Glutamatergic neuron (in vitro differentiated cells): ENCODE measurements at places on chromosomes 12 and 14. TPM values are rescaled to one million over a fixed set of nuclear protein-coding genes. Genes with fewer than 3 reads are reported as not detected.

DNA sequence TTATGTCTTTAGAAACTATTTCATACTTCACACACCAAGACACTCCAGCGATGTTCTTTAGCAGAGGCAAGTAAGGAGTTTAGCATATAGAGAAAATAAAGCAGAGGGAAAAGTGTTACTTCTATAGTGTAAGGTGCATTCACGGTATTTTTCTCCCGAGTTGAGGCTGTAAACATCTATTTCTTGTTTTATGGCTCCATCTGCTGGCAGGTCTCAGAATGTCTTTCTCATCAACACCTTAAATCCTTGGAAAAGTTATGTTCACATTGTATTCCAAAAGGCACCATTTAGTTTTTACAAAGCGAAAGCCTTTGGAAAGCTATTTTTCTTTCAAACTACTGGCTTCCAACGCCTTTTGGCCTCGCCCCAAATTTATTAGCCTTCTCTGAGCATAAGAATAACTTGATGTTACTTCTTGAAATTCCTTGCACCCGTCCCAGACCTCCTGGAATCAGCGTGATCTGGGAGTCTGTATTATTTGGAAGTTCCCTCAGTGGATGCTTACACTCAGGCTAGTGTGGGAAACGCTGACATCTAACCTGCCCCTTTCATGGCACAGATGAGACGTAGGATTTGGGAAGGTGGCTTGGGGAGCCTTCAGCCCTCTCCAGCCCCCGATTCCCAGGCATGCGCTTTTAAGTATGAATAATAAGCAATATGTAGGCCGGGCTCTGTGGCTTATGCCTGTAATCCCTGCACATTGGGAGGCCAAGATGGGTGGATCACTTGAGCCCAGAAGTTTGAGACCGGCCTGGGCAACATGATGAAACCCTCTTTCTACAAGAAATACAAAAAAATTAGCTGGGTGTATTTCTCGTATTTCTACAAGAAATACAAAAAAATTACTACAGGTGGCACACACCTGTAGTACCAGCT, 1.9 kb upstream of the PIWIL1 start:
- H3K4me1 ChIP-seq, result no peaks in the 10 kb centered on the region
- H3K36me3 ChIP-seq, result peaks cover 5% of the 10 kb centered on the region
- no peak for DNase-seq

WNT5B gene
- total RNA-seq, result 16.3 TPM

ZC3H14 gene
- 59.6 TPM for total RNA-seq

DNA sequence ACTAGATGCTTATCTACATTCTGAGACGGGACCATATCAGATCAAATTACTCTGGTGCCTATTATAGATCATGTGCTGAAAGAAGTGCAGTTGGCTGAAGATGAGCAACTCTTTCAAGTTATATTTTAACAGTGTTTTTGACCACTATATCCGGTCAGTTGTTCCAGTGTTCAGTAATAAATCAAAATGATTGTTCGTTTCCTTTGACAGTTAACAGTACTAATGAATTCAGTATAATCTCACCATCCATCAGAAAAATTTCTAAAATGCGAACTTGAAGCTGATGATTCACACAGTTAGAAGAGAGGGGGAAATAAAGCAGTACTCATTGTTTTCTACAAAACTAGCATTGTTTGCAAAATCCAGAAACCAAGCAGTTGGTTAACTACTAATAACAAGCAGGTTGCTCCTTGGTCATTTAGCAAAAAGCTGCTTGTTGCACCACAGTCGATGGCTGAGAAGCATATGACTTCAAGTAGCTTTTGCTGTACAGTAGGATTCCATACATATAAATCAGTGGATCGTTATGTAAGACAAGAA, 2.3 kb downstream of the RPS6KA5 start:
- H3K27ac ChIP-seq, result no peak overlapping the region
- no peak overlapping the region for H3K4me3 ChIP-seq
- no peak for DNase-seq

DNA sequence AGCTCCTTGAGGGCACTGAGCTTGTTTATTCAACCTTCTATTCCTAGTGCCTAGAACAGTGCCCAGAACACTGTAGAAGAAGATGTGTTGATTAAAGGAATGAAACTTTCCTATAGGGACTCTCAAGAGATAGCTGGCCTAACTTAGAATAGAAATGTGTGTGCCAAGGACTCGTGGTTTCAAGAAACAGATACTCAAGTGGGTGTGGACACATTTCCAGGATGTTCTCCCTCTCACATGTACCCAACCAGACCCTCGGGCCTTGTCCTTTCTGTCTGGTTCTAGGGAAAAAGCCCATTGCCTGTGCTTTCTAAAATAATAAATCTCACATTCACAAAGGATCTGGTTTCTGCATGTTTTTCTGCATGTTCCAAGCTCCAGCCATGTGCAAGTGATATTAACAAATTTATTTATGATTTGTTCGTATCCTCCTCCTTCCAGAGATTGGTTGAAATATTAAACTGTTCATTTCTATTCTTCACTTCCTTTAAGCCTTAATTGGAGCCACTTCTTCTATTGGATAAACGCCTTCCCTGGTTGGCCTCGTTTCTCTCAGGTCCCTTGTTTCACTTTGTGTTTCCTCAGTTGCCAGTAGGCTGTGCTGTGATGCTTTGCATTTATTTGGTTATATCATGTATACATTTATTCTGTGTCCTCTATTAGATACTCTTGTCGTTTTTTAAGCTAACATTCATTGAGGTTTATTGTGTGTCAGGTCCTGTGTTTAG, 89.8 kb downstream of the CRADD start:
- H3K4me3 ChIP-seq, result no peak overlapping the region
- no peak overlapping the region for H3K27ac ChIP-seq
- peaks cover 38% of the 10 kb centered on the region for H3K4me1 ChIP-seq
- DNase-seq, result no peak
- H3K27me3 ChIP-seq, result no peaks in the 10 kb centered on the region

- no peaks in the 10 kb centered on the region for H3K4me1 ChIP-seq
- H3K36me3 ChIP-seq, result no peaks in the 10 kb centered on the region
- DNase-seq, result no peak
Observed at GRCh38 chr12:78457938-78458337, 406.6 kb upstream of the SYT1 start.

CLEC14A gene
- 0.96 TPM for total RNA-seq

DNA sequence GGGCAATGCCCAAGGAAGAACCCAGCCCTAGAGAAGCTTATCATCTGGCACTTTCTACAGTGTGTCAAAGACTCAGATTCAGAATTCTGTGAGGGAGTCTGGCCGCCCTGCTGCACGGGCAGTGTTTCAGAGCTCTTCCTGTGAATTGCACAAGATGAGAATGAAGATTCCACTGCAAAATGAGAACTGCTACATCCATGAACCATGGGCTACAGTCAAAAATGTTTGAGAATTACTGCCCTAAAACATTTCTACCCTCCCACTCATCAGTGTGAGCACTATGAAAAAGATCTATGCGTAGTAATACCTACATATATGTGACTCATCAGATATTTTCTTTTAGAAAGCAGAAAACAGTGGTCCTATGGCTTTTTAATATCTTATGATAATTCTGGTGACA, 104.0 kb downstream of the STAB2 start:
- H3K27ac ChIP-seq, result no peak overlapping the region
- DNase-seq, result no peak
- H3K4me3 ChIP-seq, result no peak overlapping the region
- H3K4me1 ChIP-seq, result no peaks in the 10 kb centered on the region
- H3K27me3 ChIP-seq, result no peaks in the 10 kb centered on the region

- H3K4me1 ChIP-seq, result peaks cover 26% of the 10 kb centered on the region
- peaks cover 8% of the 10 kb centered on the region for H3K27me3 ChIP-seq
Observed at GRCh38 chr14:79514700-79515099, 696.6 kb downstream of the DIO2 start.

LRFN5 gene
- 7.3 TPM for total RNA-seq

AQP6 gene
- total RNA-seq, result 0.37 TPM

DNA sequence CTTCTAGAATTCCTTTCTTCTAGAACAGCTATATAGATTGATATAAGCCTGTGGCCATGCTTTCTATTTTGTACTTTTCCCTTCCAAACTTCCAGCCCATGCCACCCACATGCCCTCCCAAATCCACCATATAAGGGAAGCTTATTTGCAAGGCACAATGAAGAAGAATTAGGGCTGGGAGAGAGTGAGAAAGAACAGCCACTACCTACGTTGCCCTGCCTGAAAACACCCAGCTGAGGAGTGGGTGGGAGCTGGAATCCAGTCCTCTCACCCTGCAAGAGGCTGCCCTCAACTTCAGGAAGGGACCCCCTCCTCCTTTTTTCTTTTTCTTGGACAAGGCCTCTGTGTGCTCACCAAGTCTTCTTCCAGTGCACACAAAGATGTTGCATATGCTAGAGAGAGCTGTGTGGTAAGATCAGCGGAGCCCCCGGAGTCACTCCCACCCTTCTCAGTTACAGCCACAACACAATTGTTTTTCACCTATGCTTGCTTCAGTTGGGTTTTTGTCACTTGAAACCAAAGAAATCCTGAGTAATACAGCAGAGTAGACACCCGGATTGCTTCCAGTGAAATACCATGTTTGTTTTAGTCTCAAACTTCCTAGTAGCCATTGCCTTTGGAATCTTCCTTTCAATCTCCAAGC, 38.8 kb downstream of the CDKL1 start:
- DNase-seq, result no peak
- peaks cover 5% of the 10 kb centered on the region for H3K36me3 ChIP-seq
- no peak overlapping the region for H3K4me3 ChIP-seq
- H3K4me1 ChIP-seq, result no peaks in the 10 kb centered on the region
- H3K27ac ChIP-seq, result no peak overlapping the region
